ENCODE measurements at places on chromosomes 7 and 10. TPM values are rescaled to one million over a fixed set of nuclear protein-coding genes. Genes with fewer than 3 reads are reported as not detected.

Gene ZFAND2A
- total RNA-seq: 22.1 TPM

Gene AKR1C3
- total RNA-seq: 0.29 TPM

Gene C1GALT1
- 39.0 TPM for total RNA-seq

Gene CALY
- not detected for total RNA-seq

Gene RAB19
- total RNA-seq: 6.4 TPM

DNA sequence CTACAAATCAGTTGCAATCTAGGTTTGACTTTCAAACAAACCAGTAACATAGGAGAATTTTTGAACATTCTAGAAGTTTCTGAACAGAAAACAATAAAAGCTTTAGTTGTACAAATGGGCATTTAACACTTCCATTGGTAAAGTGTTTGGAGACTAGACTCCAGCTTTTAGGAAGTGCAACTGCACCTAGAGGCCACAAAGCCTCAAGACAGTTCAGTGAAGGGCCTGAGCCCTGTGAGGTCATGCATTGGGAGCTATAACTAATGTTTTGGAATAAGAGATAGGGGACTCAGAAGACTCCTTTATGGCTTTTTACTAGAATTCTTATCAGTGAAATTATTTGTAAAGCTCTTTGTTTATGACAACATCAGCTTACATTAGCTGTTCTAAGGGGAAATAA lies 3.0 kb upstream of the EPHB6 start:
- no peaks in the 10 kb centered on the region for H3K27me3 ChIP-seq
- no peak overlapping the region for H3K27ac ChIP-seq
- H3K4me3 ChIP-seq: no peak overlapping the region

DNA sequence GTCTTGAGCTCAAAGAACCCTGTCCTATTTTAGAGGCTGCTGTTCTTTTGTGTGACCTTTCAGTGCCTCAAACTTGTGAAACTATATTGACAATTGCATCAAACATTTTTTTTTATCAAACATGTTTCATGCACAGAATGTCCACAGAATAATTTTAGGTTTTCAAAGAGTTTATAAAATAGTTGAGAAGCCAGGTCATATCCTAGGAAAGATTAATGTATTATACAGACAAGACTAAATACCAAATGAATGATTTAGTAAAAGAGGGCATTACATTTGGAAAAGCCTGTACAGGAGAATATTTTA lies 67.0 kb downstream of the CDK6 start:
- no peak for DNase-seq
- H3K4me1 ChIP-seq: peaks cover 54% of the 10 kb centered on the region
- peaks cover 57% of the 10 kb centered on the region for H3K36me3 ChIP-seq
- H3K27me3 ChIP-seq: no peaks in the 10 kb centered on the region
- H3K4me3 ChIP-seq: no peak overlapping the region
- H3K27ac ChIP-seq: peak overlapping the region; percentile 81

- peaks cover 47% of the 10 kb centered on the region for H3K36me3 ChIP-seq
- peaks cover 17% of the 10 kb centered on the region for H3K4me1 ChIP-seq
- DNase-seq: peak; percentile 44
- peak overlapping the region; percentile 91 for H3K4me3 ChIP-seq
Measured at GRCh38 chr7:97971120-97971989, 18.6 kb downstream of the OCM2 start.

- H3K4me3 ChIP-seq: no peak overlapping the region
- H3K36me3 ChIP-seq: no peaks in the 10 kb centered on the region
- no peaks in the 10 kb centered on the region for H3K27me3 ChIP-seq
- H3K27ac ChIP-seq: no peak overlapping the region
- H3K4me1 ChIP-seq: no peaks in the 10 kb centered on the region
- DNase-seq: no peak
Measured at GRCh38 chr10:64396105-64396708, 875.0 kb downstream of the REEP3 start.

GRCh38 chr10:98555021-98555619 lies 108.4 kb upstream of the HPS1 start:
- no peak for DNase-seq
- H3K27ac ChIP-seq: no peak overlapping the region
- no peak overlapping the region for H3K4me3 ChIP-seq
- no peaks in the 10 kb centered on the region for H3K4me1 ChIP-seq
- H3K27me3 ChIP-seq: peaks cover 11% of the 10 kb centered on the region
- H3K36me3 ChIP-seq: no peaks in the 10 kb centered on the region

- no peak overlapping the region for H3K4me3 ChIP-seq
- DNase-seq: peak; percentile 93
- no peak overlapping the region for H3K27ac ChIP-seq
- H3K36me3 ChIP-seq: no peaks in the 10 kb centered on the region
Measured at GRCh38 chr10:43322769-43323168, 48.7 kb upstream of the FXYD4 start.

DNA sequence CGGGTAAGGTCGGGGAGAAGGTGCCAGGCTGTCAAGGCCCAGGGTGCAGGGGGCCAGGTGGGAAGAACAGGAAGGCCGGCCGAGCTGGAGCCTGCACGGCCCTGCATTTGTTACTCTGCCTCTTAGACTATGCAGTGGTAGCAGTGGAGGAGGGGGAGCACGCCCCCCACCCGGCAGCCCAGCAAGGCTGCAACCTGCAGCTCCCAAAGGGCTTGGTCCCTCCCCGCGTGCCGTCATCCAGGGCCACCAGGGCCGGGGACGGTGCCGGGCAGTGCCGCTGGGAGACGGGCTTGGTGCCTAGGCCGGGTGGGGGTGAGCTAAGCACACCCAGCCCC lies 7.0 kb upstream of the GPER1 start:
- H3K27ac ChIP-seq: no peak overlapping the region
- H3K36me3 ChIP-seq: no peaks in the 10 kb centered on the region
- H3K4me3 ChIP-seq: no peak overlapping the region

DNA sequence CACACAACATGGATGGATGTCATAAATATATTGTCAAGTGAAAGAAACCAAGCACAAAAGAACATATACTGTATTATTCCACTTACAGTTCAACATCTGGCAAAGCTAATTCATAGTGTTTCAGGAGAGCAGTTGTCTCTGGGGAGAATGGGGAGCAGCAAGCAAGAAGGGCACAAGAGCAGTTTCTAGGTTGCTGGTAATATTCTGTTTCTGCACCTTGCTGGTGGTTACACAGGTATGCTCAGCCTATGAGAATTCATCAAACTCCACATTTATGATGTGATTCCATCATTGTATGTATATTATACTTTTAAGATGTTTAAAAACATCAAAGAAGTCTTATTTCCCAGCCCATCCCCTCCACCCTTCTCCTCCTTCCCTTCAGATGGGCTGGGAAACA lies 18.1 kb upstream of the PALS2 start:
- no peak overlapping the region for H3K4me3 ChIP-seq
- no peak overlapping the region for H3K27ac ChIP-seq
- no peaks in the 10 kb centered on the region for H3K36me3 ChIP-seq
- DNase-seq: no peak

- peaks cover 8% of the 10 kb centered on the region for H3K27me3 ChIP-seq
- DNase-seq: no peak
- no peaks in the 10 kb centered on the region for H3K36me3 ChIP-seq
- no peak overlapping the region for H3K27ac ChIP-seq
Measured at GRCh38 chr7:142030848-142031247, 35.2 kb downstream of the MGAM start.

DNA sequence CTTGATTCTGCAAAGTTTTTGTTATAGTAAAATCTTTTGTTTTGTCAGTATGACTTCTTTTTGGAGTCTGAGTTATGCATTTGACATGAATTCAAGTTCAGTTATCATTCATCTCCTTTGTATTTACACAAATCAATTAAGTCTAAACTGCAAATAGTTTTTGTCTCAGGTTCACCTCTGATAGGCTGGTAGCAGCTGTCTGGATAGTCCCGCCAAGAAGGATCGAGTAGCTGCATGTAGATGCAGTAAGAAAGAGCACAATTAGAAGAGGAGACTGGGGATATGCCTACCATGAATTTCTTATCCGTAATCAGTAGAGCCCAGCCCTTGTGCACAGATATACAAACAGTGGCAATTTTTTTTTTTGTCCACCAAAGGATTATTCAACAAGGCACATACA lies 392.5 kb upstream of the ETV1 start:
- no peaks in the 10 kb centered on the region for H3K4me1 ChIP-seq
- no peaks in the 10 kb centered on the region for H3K27me3 ChIP-seq
- no peaks in the 10 kb centered on the region for H3K36me3 ChIP-seq
- no peak overlapping the region for H3K27ac ChIP-seq
- H3K4me3 ChIP-seq: no peak overlapping the region
- DNase-seq: no peak

- DNase-seq: no peak
- H3K36me3 ChIP-seq: peaks cover 2% of the 10 kb centered on the region
- no peak overlapping the region for H3K27ac ChIP-seq
- no peaks in the 10 kb centered on the region for H3K27me3 ChIP-seq
Measured at GRCh38 chr10:103246324-103246723, 637 bp downstream of the RPEL1 start.

DNA sequence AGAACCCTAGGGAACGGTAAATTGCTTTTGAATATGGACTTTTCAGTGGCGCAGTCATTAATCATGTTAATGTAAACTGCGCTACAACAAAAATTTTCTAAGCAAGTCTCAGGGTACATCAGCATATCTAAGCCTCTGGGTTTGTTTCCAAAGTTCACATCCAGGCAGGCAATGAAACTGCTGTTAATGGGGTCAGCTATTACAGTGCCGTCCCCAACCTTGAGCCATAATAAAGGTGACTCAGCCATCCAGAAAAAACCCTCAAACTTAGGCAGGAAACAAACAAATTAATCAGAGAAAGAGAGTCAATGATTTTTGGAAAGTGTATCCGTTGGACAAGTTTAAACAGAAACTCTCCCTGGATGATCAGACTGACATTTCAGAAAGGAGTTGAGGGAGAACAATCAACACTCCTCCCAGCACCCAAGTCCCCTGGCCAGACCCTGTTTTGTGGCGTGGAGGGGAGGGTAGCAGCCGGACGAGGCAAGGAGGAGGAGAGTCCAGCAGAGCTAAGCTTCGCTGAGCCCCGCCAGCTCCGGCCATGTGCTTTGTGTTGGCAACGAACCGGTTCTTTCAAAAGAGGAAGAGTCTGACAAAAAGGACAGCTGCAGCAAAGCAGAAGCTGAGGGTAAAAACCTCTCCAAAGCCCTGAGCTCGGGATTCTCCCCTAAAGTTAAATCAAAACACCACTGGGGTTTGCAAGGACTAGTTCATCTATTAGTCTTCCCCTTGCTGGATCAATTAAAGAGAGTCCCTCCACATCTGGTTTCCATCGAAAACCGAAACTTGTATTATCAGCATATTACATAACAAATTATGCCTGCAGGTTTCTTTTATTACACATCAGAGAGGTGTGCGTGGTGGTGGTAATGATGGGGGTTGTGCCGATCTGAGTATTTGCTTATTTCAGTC lies 3.6 kb downstream of the FAM53B start:
- peak overlapping the region; percentile 79 for H3K27ac ChIP-seq
- DNase-seq: no peak
- H3K4me1 ChIP-seq: peaks cover 76% of the 10 kb centered on the region
- H3K4me3 ChIP-seq: peak overlapping the region; percentile 87
- H3K27me3 ChIP-seq: peaks cover 1% of the 10 kb centered on the region
- no peaks in the 10 kb centered on the region for H3K36me3 ChIP-seq

DNA sequence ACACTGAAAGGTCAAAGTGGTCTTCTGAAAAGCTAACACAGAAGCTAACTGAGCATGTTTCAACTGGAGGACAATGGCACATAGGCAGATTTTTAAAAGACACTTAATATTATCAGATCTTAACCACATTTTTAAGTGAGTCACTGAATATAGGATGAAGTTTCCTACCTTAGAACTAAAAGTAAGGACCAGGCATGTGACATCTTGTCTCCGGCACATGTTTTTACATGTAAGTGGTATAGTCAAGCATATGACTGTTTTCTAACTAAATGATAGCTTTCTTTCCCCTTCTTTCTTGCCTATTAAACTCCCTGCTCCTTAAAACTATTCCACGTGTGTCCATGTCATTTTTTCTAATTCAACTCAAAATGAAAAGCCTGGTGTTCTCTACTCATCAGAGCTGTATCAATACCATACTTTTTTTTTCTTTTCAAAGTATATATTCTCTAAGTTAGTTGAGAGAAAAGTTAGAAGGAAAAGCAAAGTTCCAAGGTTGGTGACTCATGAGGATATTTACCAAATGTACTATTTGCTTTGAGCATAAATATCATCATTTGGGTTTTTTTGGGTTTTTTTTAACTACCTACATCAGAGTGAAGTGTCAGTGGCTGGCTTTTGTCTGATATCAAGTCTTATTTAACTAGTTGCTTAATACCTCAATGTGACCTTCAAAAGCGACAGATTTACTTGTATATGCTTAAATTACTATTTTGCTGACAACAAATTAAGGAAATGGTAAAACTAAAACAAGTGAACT lies 127.5 kb downstream of the CRPPA start:
- no peak overlapping the region for H3K27ac ChIP-seq
- H3K4me3 ChIP-seq: no peak overlapping the region
- no peak for DNase-seq
- no peaks in the 10 kb centered on the region for H3K36me3 ChIP-seq

DNA sequence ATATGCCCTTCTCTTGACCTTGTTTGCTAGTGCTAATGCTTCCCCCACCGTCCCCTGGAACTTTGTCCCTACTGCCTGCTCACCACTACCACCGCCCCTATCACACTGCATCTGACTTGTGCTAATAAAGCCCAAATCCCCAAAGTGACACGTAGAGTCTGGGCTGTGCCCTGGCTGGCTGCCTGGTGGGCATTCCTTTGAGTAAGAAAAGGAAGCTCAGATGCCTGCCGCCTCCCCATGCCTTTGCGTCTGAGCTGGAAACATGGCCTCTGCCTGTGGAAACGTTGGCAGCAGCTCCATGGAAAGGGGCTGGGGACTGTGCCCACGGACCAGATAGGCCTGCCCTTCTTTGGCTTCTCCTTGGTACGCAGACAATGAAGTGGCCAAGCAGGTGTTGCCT lies 138.3 kb downstream of the CYP26A1 start:
- H3K4me3 ChIP-seq: no peak overlapping the region
- H3K36me3 ChIP-seq: no peaks in the 10 kb centered on the region
- DNase-seq: no peak

DNA sequence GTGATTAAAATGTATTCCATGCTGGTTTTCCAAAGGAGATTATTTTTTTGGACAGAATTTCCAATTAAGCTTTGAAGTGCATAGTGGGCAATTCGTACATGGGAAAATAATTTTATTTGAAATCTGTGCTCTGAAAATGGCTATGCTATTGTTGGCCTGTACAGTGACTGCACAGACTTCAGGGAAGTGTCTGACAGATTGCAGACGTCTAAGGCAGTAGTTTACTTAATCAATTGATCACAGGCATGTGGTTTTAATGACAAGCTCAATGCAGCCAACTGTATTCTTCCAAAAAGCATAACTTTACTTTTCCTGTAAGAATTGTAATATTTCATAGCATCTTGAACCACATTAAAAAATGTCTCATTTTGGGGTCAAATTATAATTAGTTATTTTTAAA lies 102.0 kb downstream of the SEMA3C start:
- no peak overlapping the region for H3K27ac ChIP-seq
- no peaks in the 10 kb centered on the region for H3K27me3 ChIP-seq
- no peaks in the 10 kb centered on the region for H3K4me1 ChIP-seq
- no peak for DNase-seq
- no peaks in the 10 kb centered on the region for H3K36me3 ChIP-seq
- H3K4me3 ChIP-seq: no peak overlapping the region

DNA sequence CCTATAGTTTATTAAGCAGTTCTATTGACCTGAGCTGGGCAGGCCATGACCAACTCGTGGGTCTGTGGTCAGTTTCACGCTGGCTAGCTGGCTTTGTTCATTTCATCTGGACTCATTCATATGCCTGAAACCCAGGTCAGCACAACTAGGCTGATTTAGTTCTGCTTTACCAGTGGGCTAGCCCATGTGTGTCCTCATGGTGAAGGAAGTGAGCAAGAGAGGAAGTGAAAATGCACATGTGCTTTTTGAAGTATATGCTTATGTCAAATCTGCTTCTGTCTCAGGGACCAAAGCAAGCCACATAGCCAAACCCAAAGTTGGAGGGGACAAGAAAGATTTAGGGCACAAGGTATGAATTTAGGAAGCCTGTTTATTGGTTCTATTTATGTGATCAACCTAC lies 154.5 kb downstream of the RNF133 start:
- no peaks in the 10 kb centered on the region for H3K27me3 ChIP-seq
- H3K27ac ChIP-seq: no peak overlapping the region
- no peaks in the 10 kb centered on the region for H3K4me1 ChIP-seq

Measured in activated CD8-positive, alpha-beta T cell treated with anti-CD3 and anti-CD28 coated beads for 36 hours (primary cell).